ENCODE measurements at places on chromosomes 2 and 18.

- no peak for DNase-seq
Observed at GRCh38 chr2:241775223-241776177, 1.1 kb upstream of the GAL3ST2 start.

GRCh38 chr2:241795021-241795999 is 13.7 kb upstream of the NEU4 start:
- DNase-seq, result no peak

- no peak for DNase-seq
Observed at GRCh38 chr2:72106978-72107377, 40.7 kb downstream of the CYP26B1 start.

DNA sequence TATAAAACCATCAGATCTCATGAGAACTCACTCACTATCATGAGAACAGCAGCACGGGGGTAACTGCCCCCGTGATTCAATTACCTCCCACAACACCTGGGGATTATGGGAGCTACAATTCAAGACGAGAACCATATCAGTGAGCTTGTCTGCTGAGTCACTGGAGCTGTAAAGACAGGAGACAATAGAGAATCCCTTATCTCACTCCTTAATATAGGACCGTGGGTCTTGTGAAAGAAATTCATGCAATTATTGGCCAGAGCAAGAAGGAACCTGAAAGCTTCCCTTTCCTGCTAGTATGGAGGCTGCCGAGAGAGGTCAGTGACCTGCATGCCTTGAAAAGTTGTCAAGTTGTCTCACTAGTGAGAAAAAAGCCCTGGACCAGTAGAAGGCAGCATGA is 9.5 kb upstream of the TNFAIP6 start:
- DNase-seq, result no peak

- DNase-seq, result no peak
Observed at GRCh38 chr2:100934504-100935371, 67.4 kb upstream of the RPL31 start.

DNA sequence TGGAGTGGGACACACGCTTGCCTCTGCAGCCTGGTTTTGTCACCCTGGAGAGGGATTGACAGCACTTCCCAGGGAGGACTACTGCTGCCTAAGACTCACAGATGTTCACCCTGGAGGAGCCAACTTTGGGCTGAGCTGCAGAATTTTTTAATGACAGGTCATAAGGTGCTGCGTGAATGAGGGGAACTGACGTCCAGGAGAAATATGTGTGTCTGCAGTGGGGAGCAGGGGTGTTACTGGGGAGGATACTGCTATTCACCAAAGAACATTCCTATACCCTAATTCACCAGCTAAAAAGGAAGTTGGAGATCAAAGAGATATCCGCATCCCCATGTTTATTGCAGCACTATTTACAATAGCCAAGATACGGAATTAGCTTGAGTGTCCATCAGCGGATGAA is 144.4 kb downstream of the MGAT5 start:
- DNase-seq, result no peak

Measured in stimulated activated CD4-positive, alpha-beta T cell treated with anti-CD3 and anti-CD28 coated beads, Interleukin-1b, Interleukin-23, amount 100 ng/mL, for 24 hours (primary cell).